Naive B cell (primary cell): ENCODE measurements at places on chromosomes 16 and 17. TPM values are rescaled to one million over a fixed set of nuclear protein-coding genes. Genes with fewer than 3 reads are reported as not detected.

LLGL2 gene
- 11.6 TPM for polyA plus RNA-seq

- DNase-seq = no peak
These were observed 261.1 kb downstream of the C16orf95 start for GRCh38 chr16:87056083-87056482.

GRCh38 chr17:55500103-55500502, 11.1 kb downstream of the SMIM36 start:
- no peak for DNase-seq

GRCh38 chr16:58628845-58629732, 537 bp downstream of the CNOT1 start:
- peak; percentile 51 for DNase-seq

IFI35 gene
- 60.8 TPM for polyA plus RNA-seq

- DNase-seq = no peak
These were observed 8.3 kb downstream of the CRHR1 start for GRCh38 chr17:45792437-45792836.

- no peak for DNase-seq
These were observed 70.3 kb upstream of the C17orf78 start for GRCh38 chr17:37305406-37305905.

GRCh38 chr16:58499092-58499511, 841 bp upstream of the NDRG4 start:
- no peak for DNase-seq

DNA sequence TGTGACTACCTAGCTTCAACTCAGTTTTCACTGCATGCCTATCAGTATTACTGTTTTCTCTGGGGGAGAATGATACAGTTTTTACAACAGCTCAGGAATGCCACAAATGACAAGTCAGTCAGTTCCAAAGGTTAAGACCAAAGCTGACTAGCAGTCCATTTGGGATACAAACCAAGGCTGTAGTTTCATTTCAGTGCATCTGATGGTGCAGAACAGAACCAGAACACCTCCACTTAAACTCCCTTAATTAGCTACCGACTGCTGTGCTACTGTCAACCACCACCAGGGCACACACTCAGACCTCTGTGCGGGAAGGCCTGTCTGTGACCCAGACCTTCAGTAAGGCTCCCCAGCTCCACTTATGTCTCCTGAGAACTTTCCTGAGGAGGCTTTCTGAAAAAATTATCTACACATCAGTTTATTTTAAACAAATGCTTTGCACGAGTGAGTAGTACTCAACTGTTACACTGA, 20.4 kb downstream of the NFE2L1 start:
- DNase-seq = no peak

DHX58 gene
- polyA plus RNA-seq = 12.1 TPM

GRCh38 chr16:17972460-17972943, 364.0 kb downstream of the NPIPA8 start:
- no peak for DNase-seq

DNA sequence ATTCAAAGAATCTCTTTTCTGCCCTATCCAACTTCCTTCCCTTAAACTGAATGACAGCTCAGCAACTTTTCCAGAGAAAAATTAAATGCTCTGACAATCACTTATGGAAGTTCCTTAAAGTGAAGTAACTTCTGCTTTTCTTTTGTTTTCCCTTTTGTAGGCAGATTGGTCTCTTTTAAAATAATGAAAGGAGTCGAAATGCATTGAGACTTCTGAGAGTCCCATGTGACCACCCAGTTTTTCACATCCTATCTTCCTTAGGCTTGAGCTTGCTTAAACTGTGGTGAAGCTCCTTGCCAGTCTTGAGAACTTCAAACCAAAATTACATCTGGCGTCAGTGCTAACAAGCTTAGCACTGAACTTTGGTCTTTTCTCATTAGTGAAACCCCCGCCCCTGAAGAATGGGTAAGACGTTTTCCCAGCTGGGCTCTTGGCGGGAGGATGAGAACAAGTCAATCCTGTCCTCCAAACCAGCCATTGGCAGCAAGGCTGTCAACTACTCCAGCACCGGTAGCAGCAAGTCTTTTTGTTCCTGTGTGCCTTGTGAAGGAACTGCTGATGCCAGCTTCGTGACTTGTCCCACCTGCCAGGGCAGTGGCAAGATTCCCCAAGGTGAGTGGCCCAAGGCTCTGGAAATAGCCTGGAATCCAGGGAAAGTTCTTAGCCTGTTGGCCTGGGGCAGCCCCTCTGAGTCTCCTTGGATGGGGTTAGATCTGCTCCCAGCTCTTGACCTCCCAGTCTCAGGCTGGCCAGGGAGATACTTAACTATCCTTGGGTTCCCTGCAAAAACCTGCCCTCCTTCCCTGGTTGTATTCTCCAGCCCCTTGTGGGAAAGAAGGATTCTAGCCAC, 1.2 kb downstream of the TMEM106A start:
- peak; percentile 12 for DNase-seq

DNA sequence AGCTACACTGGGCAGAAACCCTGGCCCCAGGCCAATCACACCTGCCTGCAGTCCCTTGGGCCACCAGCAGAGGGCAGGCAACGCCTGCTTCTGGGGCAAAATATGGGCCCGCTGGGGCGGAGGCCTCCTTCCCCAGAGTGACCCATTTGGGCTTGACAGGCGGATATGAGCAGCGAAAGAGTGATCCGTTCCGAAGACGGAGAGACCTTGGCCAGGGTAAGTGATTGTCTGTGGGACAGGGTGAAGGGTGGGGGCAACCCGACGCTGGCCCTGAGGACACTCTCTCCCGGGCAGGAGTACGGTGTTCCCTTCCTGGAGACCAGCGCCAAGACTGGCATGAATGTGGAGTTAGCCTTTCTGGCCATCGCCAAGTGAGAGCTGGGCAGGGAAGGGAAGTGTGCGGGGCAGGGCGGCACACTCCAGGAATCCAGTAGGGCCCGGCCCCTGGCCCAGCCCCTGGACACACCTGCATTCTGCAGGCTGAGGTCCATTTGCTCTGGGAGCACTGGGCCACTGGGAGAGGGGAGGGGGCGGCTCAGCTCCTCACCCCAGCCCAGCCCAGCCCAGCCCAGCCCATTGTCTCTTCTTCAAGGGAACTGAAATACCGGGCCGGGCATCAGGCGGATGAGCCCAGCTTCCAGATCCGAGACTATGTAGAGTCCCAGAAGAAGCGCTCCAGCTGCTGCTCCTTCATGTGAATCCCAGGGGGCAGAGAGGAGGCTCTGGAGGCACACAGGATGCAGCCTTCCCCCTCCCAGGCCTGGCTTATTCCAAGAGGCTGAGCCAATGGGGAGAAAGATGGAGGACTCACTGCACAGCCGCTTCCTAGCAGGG, 3.5 kb upstream of the NHERF1 start:
- DNase-seq = peak; percentile 80

- peak; percentile 64 for DNase-seq
These were observed at the start of gene PER1 for GRCh38 chr17:8152112-8152775. TSS of gene PER1 (minus strand) at chr17:8152404. CDS start at chr17:8150706, 1,698 bp downstream.

DNASE1L2 gene
- not detected for polyA plus RNA-seq

SOX15 gene
- not detected for polyA plus RNA-seq

GRCh38 chr17:45662432-45662831, 121.7 kb upstream of the CRHR1 start:
- DNase-seq = no peak

ASPHD1 gene
- polyA plus RNA-seq = not detected

DNA sequence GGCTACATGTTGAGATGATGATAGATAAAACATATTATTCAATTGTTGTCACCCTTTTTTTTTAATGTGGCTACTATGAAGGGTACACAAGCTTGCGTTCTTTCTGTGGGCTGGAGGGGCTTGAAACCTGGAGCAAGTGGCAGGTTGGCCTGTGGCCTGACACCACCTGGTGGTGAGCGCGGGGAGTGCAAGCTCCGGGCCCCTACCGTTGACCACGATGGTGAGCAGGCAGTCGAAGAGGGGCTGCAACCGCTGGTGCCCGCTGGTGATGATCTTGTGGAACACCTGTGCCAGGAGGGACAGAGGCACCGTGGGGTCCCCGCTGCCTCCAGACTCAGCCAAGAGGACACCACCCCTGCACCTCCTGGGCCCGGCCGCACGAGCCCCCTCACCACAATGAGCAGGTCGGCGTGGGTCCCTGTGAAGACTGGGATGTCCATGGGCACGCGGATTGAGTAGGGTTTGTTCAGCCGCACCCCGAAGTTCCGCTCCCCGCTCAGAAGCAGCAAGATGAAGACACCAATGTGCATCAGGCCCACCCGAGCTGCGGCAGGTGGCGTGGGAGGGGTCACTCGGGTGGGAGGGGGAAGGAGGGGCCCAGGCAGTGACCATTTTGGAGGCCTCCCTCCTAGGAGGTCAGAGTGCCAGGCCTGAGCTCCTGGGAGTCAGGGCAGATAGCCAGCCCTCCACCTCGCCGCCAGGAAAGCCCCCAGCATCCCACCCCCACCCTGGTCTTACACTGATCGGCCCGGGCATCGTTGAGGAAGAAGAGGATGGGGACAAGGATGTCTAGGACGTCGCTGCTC, 14.4 kb downstream of the HID1 start:
- peak; percentile 71 for DNase-seq

DNA sequence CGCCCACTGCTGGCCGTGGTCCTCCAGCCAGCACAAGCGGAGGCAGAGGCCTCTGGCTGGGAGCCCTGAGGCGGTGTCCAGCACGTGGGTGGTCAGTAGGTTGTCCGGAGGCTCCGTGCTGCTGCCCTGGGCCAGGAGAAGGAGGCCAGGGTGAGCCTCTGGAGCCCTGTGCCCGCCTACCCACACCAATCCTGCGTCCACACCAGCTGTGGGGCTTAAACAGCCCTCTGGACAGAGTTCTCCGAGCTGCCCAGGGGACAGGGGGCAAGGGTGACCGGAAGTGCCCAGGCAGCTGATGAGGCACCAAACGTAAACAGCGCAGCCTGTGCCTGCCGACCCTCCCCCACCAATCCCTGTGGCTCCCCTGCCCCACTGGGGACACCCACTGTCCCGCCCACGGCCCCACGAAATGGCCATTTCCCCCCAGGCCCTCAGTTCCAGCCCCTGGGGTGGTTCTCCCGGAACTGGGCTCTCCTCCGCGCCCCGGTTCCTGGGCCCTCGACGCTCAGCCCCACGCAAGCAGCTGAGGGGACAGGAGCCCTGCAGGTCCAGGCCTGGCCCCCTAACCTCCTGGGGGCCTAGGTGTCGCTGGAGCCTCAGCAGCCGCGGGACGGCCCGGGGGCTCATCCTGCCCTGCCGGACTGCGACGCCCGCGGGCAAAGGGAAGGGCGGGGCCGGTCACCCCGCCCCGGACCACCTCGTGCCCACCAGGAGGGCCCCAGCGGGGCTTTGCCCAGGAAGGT, 27.9 kb upstream of the DBNDD1 start:
- DNase-seq = no peak

- no peak for DNase-seq
These were observed 29.3 kb downstream of the KIFC3 start for GRCh38 chr16:57773019-57773418.

DNA sequence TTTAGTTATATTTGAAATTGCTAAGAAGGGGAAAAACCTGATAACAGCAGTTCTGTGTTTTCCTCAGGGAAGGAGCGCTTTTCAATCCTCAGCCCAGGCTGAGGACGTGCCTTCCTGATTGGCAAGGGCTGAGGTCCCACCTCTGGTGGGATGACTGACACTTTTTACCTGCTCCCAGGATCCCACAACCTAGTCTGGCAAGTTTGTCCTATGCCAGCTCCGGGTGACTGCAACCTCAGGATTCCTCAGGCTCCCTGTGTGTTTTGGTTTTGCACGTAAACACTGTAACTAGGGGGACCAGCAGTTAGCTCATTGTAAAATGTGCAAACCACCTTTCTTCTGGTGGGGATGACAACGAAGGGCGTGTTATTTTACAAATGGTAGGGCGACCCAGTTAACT, 7.5 kb downstream of the MARCHF10 start:
- no peak for DNase-seq

EXOC3L1 gene
- not detected for polyA plus RNA-seq

KRTAP1-1 gene
- not detected for polyA plus RNA-seq

GRCh38 chr17:75506888-75507287, 8.4 kb downstream of the CASKIN2 start:
- no peak for DNase-seq

- DNase-seq = no peak
These were observed 137.6 kb downstream of the COPRS start for GRCh38 chr17:31721291-31722025.

GRCh38 chr16:74080311-74080710, 216.3 kb upstream of the PSMD7 start:
- DNase-seq = no peak

KRT36 gene
- not detected for polyA plus RNA-seq

GRCh38 chr16:73711406-73712080, 585.1 kb upstream of the PSMD7 start:
- DNase-seq = no peak

DNA sequence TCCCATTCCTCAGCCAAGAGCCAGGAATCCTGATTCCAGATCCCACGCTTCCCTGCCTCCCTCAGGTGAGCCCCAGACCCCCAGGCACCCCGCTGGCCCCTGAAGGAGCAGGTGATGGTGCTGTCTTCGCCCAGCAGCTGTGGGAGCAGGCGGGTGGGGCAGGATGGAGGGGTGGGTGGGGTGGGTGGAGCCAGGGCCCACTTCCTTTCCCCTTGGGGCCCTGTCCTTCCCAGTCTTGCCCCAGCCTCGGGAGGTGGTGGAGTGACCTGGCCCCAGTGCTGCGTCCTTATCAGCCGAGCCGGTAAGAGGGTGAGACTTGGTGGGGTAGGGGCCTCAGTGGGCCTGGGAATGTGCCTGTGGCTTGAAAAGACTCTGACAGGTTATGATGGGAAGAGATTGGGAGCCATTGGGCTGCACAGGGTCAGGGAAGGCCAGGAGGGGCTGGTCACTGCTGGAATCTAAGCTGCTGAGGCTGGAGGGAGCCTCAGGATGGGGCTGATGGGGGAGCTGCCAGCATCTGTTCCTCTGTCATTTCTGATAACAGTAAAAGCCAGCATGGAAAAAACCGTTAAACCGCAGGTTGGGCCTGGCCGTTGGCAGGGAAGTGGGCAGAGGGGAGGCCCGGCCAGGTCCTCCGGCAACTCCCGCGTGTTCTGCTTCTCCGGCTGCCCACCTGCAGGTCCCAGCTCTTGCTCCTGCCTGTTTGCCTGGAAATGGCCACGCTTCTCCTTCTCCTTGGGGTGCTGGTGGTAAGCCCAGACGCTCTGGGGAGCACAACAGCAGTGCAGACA, at the start of gene SPN:
Gene SPN (plus strand): TSS at position 232 of the 791 bp plus-strand sequence. CDS start 482 bp downstream, at position 714.
- DNase-seq = no peak

DNA sequence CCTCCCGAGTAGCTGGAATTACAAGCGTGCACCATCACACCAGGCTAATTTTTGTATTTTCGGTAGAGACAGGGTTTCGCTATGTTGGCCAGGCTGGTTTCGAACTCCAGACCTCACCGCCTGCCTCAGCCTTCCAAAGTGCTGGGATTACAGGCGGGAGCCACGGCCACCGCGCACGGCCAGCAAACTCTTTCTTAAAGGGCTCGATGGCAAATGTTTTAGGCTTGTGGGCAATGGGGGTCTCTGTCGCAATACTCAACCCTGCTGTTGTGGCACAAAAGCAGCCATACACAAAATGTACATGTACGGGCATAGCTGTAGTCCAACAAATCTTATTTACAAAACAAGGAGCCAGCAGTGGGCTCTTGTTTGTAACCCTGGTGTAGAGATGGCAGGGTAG, 18.4 kb downstream of the PARN start:
- DNase-seq = no peak

DNA sequence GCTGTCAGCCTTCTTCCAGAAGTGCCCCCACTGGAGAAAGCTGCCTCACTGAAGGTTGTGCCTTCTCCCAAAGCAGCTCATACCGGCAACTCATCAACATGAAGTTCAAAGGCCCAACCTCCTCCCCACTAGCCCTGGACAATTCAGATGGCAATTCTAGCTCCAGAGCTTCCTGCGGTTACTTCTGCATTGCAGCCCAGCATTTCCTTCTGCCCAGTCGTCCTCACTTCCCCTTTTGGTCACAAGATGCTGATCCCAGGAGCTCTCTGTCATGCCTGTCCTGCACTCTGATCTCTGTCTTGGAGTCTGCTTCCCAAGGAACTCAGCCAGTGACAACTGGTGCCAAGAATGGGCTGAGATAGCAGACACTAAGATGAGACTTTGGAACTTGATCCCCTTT, 178.2 kb upstream of the SOX9 start:
- no peak for DNase-seq

GRCh38 chr16:13426269-13426668, 493.7 kb upstream of the ERCC4 start:
- DNase-seq = no peak
